AG04449 (cell line): ENCODE measurements at places on chromosomes 7 and 10.
A peak's percentile ranks its signal among the peaks of the same experiment; 100 is the strongest.

GRCh38 chr10:22217842-22218241, at the start of gene EBLN1:
TSS of gene EBLN1 (minus strand) at chr10:22218015. CDS start at chr10:22209983, 8,032 bp downstream.
- DNase-seq: no peak

- DNase-seq: no peak
These were observed 101.6 kb upstream of the EEPD1 start for GRCh38 chr7:36051501-36051900.

DNA sequence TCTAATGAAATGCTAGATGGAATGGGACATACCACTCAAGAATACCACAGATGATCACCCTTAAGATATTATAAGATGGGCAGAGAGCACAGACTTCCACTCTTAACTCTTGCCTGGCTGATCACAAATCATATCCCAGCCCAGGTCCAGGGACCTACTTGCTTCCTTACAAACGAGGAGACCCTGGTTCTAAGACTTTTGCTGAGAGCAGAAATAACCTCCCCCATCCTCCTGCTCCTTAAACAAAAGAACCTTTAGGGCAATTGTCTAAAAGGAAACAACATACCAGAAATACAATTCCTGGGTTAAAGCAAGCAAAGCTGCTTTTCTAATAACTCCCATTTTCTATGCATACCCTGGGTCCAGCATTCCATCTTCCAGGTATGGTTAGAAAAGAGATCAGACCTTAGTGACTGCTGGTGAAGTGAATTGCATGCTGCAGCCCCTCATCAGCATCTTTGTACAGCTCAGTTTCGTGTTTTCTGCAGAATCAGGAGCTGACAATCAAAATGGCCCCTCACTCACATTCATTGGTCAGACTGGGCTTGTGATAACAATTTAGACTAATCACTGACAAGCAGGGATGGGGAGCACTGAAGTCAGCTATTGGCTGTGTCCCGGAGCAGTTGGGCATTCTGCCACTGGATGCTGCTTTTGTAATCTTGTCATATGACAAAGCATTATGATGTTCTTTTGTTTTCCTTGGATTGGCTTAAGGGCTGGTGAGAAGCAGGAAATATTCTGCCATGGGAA, 14.6 kb downstream of the IFIT3 start:
- DNase-seq: no peak

GRCh38 chr7:24384362-24385030, 100.5 kb downstream of the NPY start:
- DNase-seq: no peak

GRCh38 chr7:134562136-134562535, 13.2 kb downstream of the AKR1B15 start:
- peak; percentile 45 for DNase-seq

DNA sequence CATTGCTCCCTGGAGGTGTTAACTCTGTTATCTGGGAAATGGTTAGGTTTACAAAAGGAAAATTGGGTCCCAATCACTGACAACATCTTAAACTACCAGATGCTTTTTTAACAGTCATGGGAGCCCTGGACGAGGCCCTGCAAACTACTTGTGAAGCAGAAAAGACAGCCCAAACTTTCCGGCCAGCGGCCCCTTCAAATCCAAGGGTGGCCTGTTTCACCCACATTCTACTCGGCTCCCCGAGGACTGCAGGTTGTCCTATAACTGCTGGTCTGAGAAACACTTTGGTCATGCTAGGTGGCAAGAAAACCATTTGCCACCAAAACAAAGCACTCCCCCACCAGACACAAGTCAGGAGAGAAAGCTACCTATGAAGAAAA, 2.6 kb downstream of the TUBGCP2 start:
- no peak for DNase-seq
